ENCODE measurements at places on chromosomes 13 and 19. TPM values are rescaled to one million over a fixed set of nuclear protein-coding genes. Genes with fewer than 3 reads are reported as not detected.

GRCh38 chr13:91144054-91144453 is 203.4 kb upstream of the MIR17HG start:
- no peak overlapping the region for H3K27ac ChIP-seq
- H3K4me3 ChIP-seq = no peak overlapping the region
- H3K4me1 ChIP-seq = no peaks in the 10 kb centered on the region
- no peak for DNase-seq
- H3K36me3 ChIP-seq = no peaks in the 10 kb centered on the region

DNA sequence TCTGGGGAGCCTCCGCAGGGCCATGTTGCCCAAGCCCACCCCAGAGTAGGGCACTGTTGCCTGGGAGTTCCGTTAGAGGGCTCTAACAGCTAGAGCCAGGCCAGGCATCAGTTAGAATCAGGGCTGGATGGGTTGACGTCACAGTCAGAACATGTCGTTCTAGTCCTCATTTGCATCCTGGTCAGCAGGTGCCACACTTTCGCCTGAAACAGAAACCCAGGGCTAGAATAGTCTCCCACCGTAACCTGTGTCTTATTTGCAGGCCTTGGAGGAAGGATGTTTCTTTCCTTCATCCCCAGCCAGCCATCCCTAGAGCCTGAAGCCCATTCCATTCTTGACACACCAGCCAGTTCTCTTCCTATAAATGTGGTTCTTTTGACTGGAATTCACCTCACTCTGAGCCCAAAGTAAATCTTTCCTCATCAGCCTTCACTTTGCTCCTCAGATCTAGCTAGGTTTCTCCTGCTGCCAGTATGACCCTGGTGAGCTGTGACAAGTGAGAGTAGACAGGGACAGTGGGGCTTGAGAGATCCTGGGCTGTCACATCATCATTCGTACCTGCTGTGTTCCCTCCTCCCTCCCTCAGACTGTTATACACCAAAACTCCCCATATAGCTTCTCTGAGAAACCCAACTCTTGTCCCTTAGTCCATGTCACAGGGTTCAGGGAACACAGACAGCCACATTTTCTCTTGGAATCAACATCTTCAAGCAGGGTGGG is 12.2 kb upstream of the CCDC97 start:
- H3K4me3 ChIP-seq = peak overlapping the region; percentile 45
- H3K4me1 ChIP-seq = peaks cover 47% of the 10 kb centered on the region
- H3K27me3 ChIP-seq = no peaks in the 10 kb centered on the region
- H3K36me3 ChIP-seq = no peaks in the 10 kb centered on the region

Gene DBP
- 63.1 TPM for total RNA-seq

- no peak overlapping the region for H3K4me3 ChIP-seq
- peaks cover 9% of the 10 kb centered on the region for H3K4me1 ChIP-seq
- DNase-seq = no peak
- no peaks in the 10 kb centered on the region for H3K27me3 ChIP-seq
Observed at GRCh38 chr13:33676045-33676989, 141.6 kb upstream of the RFC3 start.

GRCh38 chr13:94658926-94659597 is 53.3 kb downstream of the SOX21 start:
- no peak overlapping the region for H3K27ac ChIP-seq
- H3K27me3 ChIP-seq = peaks cover 31% of the 10 kb centered on the region
- DNase-seq = no peak
- H3K4me1 ChIP-seq = peaks cover 6% of the 10 kb centered on the region
- no peak overlapping the region for H3K4me3 ChIP-seq

Gene DOCK6
- 0.16 TPM for total RNA-seq

DNA sequence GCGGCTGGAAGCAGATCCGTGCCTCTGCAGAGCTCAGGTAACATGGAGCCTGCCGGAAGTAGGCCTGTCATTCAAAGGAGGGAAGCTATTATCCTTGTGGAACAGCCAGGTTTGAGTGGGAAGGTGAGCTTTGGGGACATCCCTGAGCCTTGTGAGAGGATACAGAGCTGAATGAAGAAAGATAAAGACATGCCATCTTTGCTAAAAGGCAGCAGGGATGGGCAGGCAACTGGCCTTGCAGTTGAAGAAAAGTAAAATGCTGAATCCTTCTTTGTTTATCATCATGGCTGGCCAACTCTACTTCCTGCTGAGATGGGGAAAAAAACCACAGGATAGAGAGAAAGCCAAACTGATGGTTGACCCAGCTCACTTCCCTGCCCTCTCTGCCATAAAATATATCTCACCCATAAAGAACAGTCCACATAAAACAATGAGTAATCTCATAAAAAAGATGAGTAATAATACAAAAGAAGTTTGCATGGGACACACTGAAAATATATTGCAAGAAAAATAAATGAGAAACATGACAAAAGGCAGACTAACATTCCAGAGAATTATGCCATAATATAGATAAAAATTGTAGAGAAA is 226.3 kb downstream of the DLEU7 start:
- H3K4me1 ChIP-seq = peaks cover 17% of the 10 kb centered on the region
- no peaks in the 10 kb centered on the region for H3K36me3 ChIP-seq
- H3K27me3 ChIP-seq = no peaks in the 10 kb centered on the region
- DNase-seq = no peak

DNA sequence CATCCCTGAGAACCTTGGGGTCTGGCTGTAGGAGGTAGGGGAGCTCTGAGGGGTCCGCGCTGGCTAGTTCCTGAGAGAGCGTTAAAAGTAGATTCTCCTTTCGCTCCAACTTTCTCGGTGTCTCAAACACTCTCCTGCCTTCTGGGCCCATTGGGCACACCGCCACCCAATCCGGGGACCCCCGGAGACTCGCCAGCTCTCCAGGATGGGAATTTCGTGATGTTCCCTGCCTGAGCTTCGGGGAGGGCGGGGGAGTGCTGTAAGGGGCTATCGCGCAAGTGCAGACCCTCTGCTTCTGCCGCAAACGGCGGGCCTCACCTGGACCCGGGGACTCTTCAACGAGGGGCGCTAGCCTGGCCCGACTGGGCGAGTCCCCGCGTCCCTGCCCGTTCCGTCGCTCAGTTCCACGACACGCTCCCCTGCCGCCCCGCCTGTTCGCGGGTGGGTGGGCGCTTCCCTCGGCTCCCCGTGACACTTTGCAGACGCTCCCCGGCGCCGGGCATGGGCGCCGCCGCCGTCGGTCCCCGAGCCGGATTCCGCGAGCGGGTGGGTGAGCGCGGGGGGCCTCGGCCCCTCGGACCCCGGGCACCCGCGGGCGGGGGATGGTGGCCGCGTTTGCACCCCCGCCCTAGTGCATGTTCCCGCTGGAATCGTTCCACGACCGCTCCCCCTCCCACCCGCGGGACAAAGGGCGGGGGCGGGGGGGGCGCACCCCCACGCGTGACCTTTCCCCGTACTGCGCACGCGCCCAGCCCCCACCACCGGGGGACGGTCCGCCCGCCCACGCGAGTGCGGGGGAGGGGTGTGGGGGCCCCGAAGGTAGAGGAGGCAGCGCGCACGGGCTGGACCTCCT is at the start of gene CCDC106:
CCDC106 (plus strand) TSS at position 481 of the 853 bp plus-strand sequence. CDS start 835 bp downstream, outside the sequence.
- peak within 1 kb of the TSS; percentile 82 for H3K27ac ChIP-seq
- H3K36me3 ChIP-seq = no peaks in the 10 kb centered on the region
- no peaks in the 10 kb centered on the region for H3K27me3 ChIP-seq
- DNase-seq = peak; percentile 71
- peak within 1 kb of the TSS; percentile 84 for H3K4me3 ChIP-seq
- H3K4me1 ChIP-seq = peaks cover 59% of the 10 kb centered on the region

Measured in naive thymus-derived CD8-positive, alpha-beta T cell (primary cell).